ENCODE measurements at places on chromosomes 16 and 17.

GRCh38 chr17:44842748-44843147 is 4.9 kb upstream of the HIGD1B start:
- no peak for DNase-seq

GRCh38 chr16:15587152-15587825 is 55.7 kb downstream of the MARF1 start:
- DNase-seq, result no peak

- no peak for DNase-seq
These were observed 103.4 kb downstream of the IRF8 start for GRCh38 chr16:86002178-86002900.

GRCh38 chr16:27304881-27305745 is 8.7 kb upstream of the IL4R start:
- no peak for DNase-seq
